ENCODE measurements at places on chromosomes 16 and 17. TPM values are rescaled to one million over a fixed set of nuclear protein-coding genes. Genes with fewer than 3 reads are reported as not detected.

GRCh38 chr17:13351046-13351445, 250.7 kb downstream of the HS3ST3A1 start:
- H3K36me3 ChIP-seq = no peaks in the 10 kb centered on the region
- no peaks in the 10 kb centered on the region for H3K27me3 ChIP-seq
- no peak for DNase-seq
- no peak overlapping the region for H3K27ac ChIP-seq

- DNase-seq = no peak
- no peaks in the 10 kb centered on the region for H3K27me3 ChIP-seq
- no peaks in the 10 kb centered on the region for H3K36me3 ChIP-seq
- H3K27ac ChIP-seq = no peak overlapping the region
- no peaks in the 10 kb centered on the region for H3K4me1 ChIP-seq
Observed at GRCh38 chr16:74226338-74226954, 70.2 kb upstream of the PSMD7 start.

Gene RNF166
- polyA plus RNA-seq = 6.5 TPM

- H3K27me3 ChIP-seq = no peaks in the 10 kb centered on the region
- DNase-seq = no peak
- H3K27ac ChIP-seq = no peak overlapping the region
- no peaks in the 10 kb centered on the region for H3K4me1 ChIP-seq
Observed at GRCh38 chr16:65260746-65261145, 138.9 kb upstream of the CDH11 start.

DNA sequence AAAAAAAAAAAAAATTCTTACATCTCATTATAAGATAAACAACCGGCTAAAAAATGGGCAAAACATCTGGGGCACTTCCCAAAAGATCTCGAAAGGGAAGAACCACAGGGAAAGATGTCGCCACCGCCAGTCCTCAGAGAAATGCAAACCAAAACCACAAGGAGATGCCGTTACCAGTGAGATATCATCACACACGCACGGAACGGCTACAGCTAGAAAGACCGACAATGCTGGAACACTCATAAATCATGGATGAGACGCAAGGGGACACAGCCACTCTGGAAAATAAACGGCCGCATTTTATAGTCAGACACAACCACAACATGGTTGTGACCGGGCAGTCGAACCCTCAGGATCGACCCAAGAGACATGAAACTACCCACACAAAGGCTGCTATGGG, 24.5 kb downstream of the WDR45B start:
- DNase-seq = no peak
- peaks cover 29% of the 10 kb centered on the region for H3K36me3 ChIP-seq
- no peak overlapping the region for H3K27ac ChIP-seq
- no peaks in the 10 kb centered on the region for H3K4me1 ChIP-seq

Gene CDH3
- polyA plus RNA-seq = not detected

DNA sequence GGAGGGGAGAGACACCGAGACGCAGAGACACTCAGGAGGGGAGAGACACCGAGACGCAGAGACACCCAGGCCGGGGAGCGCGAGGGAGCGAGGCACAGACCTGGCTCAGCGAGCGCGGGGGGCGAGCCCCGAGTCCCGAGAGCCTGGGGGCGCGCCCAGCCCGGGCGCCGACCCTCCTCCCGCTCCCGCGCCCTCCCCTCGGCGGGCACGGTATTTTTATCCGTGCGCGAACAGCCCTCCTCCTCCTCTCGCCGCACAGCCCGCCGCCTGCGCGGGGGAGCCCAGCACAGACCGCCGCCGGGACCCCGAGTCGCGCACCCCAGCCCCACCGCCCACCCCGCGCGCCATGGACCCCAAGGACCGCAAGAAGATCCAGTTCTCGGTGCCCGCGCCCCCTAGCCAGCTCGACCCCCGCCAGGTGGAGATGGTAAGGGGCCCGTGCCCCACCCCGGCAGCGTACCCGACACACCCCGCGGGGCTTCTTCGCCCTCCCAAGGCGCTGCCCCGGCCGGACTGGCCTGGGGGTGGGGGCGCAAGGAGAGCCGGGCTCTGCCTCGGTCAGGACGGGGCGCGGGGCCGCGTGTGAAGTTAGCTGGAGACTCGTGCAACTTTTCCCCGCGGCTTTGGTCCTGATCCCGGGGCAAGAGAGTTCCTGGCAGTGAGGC, 427 bp downstream of the PPP1R1B start:
- no peak overlapping the region for H3K4me3 ChIP-seq
- H3K4me1 ChIP-seq = peaks cover 12% of the 10 kb centered on the region
- no peaks in the 10 kb centered on the region for H3K36me3 ChIP-seq
- peaks cover 10% of the 10 kb centered on the region for H3K27me3 ChIP-seq

- H3K4me1 ChIP-seq = no peaks in the 10 kb centered on the region
- H3K27ac ChIP-seq = no peak overlapping the region
Observed at GRCh38 chr17:49051269-49051668, 54.1 kb downstream of the IGF2BP1 start.

- H3K27me3 ChIP-seq = no peaks in the 10 kb centered on the region
- DNase-seq = no peak
- peak overlapping the region; percentile 54 for H3K27ac ChIP-seq
- peaks cover 9% of the 10 kb centered on the region for H3K36me3 ChIP-seq
Observed at GRCh38 chr16:22424161-22424937, 49.9 kb upstream of the CDR2 start.

GRCh38 chr17:82974136-82974952, 105.1 kb upstream of the METRNL start:
- H3K27ac ChIP-seq = no peak overlapping the region
- no peak overlapping the region for H3K4me3 ChIP-seq
- H3K27me3 ChIP-seq = no peaks in the 10 kb centered on the region
- no peak for DNase-seq
- no peaks in the 10 kb centered on the region for H3K36me3 ChIP-seq
